ENCODE measurements at places on chromosomes 2 and 18. TPM values are rescaled to one million over a fixed set of nuclear protein-coding genes. Genes with fewer than 3 reads are reported as not detected.

The ARL4C gene
- total RNA-seq = 2.5 TPM

The PARD6G gene
- total RNA-seq = 3.6 TPM

The HOXD13 gene
- not detected for total RNA-seq

The PAX8 gene
- 0.44 TPM for total RNA-seq

The CERKL gene
- total RNA-seq = not detected

The SFT2D3 gene
- total RNA-seq = 2.4 TPM

The ZNF407 gene
- 13.1 TPM for total RNA-seq

The KRTCAP3 gene
- total RNA-seq = 0.61 TPM

- H3K4me3 ChIP-seq = no peak overlapping the region
These were observed 515.3 kb upstream of the DCC start for GRCh38 chr18:51824746-51825145.

GRCh38 chr2:119480718-119481142 lies 43.6 kb downstream of the SCTR start:
- peak overlapping the region; percentile 80 for H3K27ac ChIP-seq
- peaks cover 30% of the 10 kb centered on the region for H3K4me1 ChIP-seq
- no peak overlapping the region for H3K4me3 ChIP-seq
- H3K36me3 ChIP-seq = no peaks in the 10 kb centered on the region
- no peaks in the 10 kb centered on the region for H3K27me3 ChIP-seq
- peak; percentile 43 for DNase-seq

- H3K4me1 ChIP-seq = no peaks in the 10 kb centered on the region
- H3K27me3 ChIP-seq = no peaks in the 10 kb centered on the region
- no peak overlapping the region for H3K4me3 ChIP-seq
- no peak for DNase-seq
These were observed 437.4 kb downstream of the EPHA4 start for GRCh38 chr2:221134718-221135117.

DNA sequence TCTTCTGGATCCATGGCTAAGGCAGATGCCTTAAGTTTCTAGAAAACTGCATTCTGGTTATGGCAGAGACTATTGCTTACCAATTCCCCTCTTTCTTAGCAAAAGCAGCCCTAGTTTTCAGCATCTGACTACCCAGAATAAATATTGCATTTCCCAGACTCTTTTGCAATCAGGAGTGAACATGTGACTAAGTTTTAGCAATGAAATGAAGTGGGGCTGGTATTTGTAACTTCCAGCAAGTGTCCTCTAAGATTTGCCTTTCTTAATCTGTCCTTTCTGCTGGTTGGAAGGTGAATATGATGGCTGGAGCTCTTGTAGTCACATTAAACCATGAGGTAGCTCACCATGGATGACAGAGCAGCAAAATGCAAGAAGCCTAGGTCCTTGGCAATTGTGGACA lies 132.9 kb upstream of the PKDCC start:
- no peak overlapping the region for H3K4me3 ChIP-seq
- H3K4me1 ChIP-seq = no peaks in the 10 kb centered on the region
- H3K27me3 ChIP-seq = no peaks in the 10 kb centered on the region
- H3K36me3 ChIP-seq = no peaks in the 10 kb centered on the region
- no peak overlapping the region for H3K27ac ChIP-seq

- H3K36me3 ChIP-seq = no peaks in the 10 kb centered on the region
- no peak overlapping the region for H3K27ac ChIP-seq
- H3K27me3 ChIP-seq = peaks cover 32% of the 10 kb centered on the region
- DNase-seq = no peak
- H3K4me1 ChIP-seq = peaks cover 6% of the 10 kb centered on the region
These were observed 66.3 kb upstream of the GLI2 start for GRCh38 chr2:120669121-120669952.

DNA sequence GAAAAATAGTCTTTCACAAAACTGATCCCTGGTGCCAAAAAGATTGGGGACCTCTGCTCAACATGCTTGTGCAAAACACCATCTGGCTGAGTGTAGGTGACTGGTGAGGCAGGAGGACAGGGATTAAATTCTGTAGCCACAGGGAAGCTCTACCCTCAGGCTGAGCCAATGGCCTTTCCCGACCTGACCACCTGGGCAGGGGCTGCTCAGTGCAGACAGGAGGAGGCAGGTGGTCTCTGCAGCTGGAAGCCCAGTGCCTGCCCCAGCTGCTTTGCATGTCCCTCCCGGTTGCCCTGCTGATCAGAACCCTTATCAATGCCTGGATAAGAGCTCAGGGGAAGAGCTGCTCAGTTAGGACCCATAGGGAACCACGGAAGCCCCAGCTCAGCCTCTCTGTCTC lies 235.3 kb downstream of the ANKRD36 start:
- H3K27me3 ChIP-seq = peaks cover 13% of the 10 kb centered on the region
- no peaks in the 10 kb centered on the region for H3K4me1 ChIP-seq

- DNase-seq = no peak
- H3K27me3 ChIP-seq = no peaks in the 10 kb centered on the region
These were observed 36.4 kb downstream of the ADAM17 start for GRCh38 chr2:9519250-9519649.

DNA sequence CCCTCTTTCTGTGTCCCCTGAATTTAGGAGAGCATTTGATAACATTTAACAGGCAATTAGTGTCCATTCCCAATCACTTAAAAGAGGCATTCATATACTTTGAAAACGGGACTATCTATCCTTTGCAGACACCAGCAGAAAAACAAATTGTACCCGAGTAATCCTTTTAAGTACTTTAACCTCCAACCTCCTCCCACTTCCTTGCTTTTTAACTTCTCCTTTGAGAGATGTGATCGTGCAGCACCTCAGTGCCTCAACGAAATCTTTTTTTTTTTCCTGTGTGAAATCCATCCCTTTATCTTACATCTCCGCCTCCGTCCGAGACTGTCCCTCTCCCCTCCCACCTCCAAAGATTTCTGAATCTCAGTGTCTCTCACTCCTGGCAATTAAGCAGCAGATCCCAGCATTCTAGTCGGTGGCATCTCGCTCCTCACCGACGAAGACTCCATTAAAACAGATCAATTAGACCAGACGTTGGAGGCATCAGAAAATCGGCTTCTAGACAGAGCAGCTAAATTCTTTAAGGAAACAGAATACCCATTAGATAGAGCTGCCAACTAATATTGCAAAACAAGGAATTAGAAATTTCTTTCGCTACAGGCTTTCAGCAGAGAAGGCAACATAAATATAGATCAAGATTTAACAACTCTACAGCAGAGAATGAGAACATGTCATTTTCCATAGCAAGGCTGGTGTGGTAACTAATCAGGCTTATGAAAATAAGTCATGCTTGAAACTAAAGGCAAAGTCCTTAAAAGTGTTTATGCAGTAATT lies 1.9 kb upstream of the TMEFF2 start:
- no peak for DNase-seq
- no peak overlapping the region for H3K4me3 ChIP-seq
- peaks cover 28% of the 10 kb centered on the region for H3K4me1 ChIP-seq
- peaks cover 44% of the 10 kb centered on the region for H3K27me3 ChIP-seq
- H3K36me3 ChIP-seq = no peaks in the 10 kb centered on the region

DNA sequence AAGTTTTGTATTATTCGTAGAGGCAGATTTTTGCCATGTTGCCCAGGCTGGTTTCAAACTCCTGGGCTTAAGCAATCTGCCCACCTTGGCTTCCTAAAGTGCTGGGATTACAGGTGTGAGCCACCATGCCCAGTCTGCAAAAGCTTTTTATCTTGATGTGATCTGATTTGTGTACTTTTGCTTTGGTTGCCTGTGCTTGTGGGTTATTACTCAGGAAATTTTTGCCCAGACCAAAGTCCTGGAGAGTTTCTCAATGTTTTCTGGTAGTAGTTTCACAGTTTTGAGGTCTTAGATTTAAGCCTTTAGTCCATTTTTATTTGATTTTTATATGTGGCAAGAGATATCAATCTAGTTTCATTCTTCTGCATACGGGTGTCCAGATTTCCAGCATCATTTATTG lies 42.4 kb downstream of the SYT4 start:
- no peak overlapping the region for H3K27ac ChIP-seq
- H3K4me1 ChIP-seq = no peaks in the 10 kb centered on the region
- no peaks in the 10 kb centered on the region for H3K36me3 ChIP-seq
- DNase-seq = no peak
- no peaks in the 10 kb centered on the region for H3K27me3 ChIP-seq
- H3K4me3 ChIP-seq = no peak overlapping the region
